SJCRH30 (cell line): ENCODE measurements at places on chromosomes 2 and 18.

DNA sequence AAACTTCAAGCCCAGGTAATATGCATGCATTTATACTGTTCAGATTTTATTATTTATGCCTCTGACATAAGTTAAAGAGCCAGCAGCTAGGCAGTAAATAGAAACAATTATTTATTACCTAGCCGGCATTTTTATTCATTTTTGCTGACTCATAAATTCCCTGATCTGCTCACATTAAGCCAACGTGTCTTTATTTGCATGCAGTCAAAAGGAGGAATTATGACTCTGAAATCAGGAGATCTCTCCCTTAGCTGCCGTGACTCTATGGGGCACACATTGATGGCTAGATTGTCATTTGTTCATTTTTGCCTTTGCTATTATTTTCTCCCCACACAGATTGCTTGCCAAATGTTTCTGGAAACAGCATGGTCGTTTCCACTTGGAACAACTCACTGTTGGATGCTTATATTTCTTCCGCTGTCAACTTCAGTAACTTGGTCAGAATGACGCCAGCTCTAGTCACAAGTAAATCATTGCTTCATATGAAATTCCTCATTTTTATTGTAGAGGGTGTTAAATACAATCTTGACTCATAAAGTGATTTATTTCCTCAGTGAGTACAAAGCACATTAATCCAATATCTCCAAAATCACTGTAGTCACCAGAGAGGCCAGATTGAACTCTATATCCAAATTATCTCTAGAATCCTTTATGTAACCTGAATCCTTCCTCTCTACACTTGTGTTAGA is 15.9 kb upstream of the ZBTB14 start:
- DNase-seq = no peak

GRCh38 chr18:77148289-77148688 is 15.7 kb upstream of the MBP start:
- DNase-seq = no peak

GRCh38 chr2:51899643-51900042 is 867.7 kb upstream of the NRXN1 start:
- no peak for DNase-seq

GRCh38 chr18:70523035-70523791 is 234.4 kb downstream of the SOCS6 start:
- DNase-seq = no peak

- DNase-seq = no peak
These were observed 1463.6 kb downstream of the LRP1B start for GRCh38 chr2:140667203-140667602.

DNA sequence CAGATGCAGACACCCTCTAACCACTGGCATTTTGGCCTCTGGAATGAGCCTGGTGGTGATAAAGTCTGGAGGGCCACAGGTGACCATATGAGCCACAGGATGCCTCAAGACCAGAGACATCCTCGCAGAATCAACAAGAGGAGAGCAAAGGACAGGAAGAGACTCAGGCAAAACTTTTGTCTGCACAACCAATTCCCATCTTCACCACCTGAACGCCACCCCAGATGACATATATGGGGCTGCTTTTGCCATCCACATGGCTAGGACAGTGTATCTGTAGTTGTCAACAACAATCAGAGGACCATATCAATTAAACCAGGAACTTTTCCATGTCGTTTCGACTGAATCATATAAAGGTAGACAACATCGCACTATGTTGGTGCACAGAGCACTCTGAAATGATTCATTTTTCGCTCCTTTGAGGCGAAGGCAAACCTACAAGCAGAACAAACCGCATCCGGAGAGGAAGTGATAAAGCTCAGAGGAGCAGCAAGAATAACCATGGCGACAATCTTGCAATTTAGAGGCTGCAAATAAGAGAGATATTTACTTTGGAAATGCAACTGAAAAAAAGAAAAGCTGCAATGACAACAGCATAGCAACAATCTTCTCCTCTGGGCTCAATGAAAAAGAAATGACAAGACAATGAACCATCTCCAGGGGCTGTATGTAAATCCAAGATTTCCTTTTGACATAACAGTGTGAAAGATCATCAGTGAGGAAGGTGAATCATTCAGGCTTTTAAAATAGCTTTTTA is 204.5 kb downstream of the ARL4C start:
- no peak for DNase-seq

DNA sequence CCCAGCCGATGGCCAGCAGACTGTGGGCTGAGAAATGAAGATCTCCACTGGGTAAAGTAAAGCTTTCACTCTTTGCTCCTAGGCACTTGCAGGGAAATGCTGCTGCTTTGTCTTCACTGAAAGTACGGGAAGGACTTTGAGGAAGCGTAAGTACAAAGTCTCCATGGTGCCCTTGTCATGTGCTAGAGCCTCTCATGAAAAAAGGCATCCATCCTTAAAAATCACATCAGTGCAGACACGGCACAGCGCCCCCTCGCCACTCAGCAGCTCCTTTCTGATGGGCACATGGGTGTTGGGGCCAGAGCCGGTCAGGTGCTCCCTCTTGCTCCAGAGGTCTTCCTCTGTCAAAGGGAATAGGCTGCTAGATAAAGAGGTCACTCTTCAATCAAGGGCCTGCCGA is 109.0 kb upstream of the STPG4 start:
- no peak for DNase-seq

- no peak for DNase-seq
These were observed 136.1 kb upstream of the NRP2 start for GRCh38 chr2:205545971-205546816.

GRCh38 chr2:26853751-26854150 is 5.8 kb downstream of the DPYSL5 start:
- no peak for DNase-seq

GRCh38 chr18:75065251-75066000 is 143.5 kb downstream of the PTGR3 start:
- no peak for DNase-seq

- no peak for DNase-seq
These were observed 29.5 kb downstream of the RMC1 start for GRCh38 chr18:23532848-23533247.

- no peak for DNase-seq
These were observed 3.2 kb upstream of the SP100 start for GRCh38 chr2:230412846-230413245.
